ENCODE measurements at places on chromosomes 6 and 20. TPM values are rescaled to one million over a fixed set of nuclear protein-coding genes. Genes with fewer than 3 reads are reported as not detected.

Gene EYS
- 1.4 TPM for total RNA-seq

Gene CITED2
- 44.3 TPM for total RNA-seq

Gene GNL1
- 49.4 TPM for total RNA-seq

Gene MCCD1
- not detected for total RNA-seq

Gene OR2J3
- not detected for total RNA-seq

Gene TNFRSF6B
- total RNA-seq, result 1.6 TPM

Gene PNPLA1
- not detected for total RNA-seq

Gene DDX43
- total RNA-seq, result 0.46 TPM

Gene SPTLC3
- 3.5 TPM for total RNA-seq

Gene SMLR1
- not detected for total RNA-seq

Gene ZC2HC1B
- not detected for total RNA-seq

Gene CCDC28A
- 7.2 TPM for total RNA-seq

Gene GTSF1L
- not detected for total RNA-seq

Gene NKX2-4
- total RNA-seq, result 2.1 TPM

Gene PPP1R14C
- 35.5 TPM for total RNA-seq

Gene TSHZ2
- 22.1 TPM for total RNA-seq

Gene BANF2
- total RNA-seq, result not detected

Gene DEF6
- 2.1 TPM for total RNA-seq

Gene IYD
- 0.69 TPM for total RNA-seq

Gene RAET1G
- not detected for total RNA-seq

Gene LRFN2
- total RNA-seq, result 16.4 TPM

Gene DPPA5
- total RNA-seq, result not detected

Data from diencephalon (tissue), 1 donor.